PC-3 (cell line): ENCODE measurements at places on chromosomes 11 and 22. TPM values are rescaled to one million over a fixed set of nuclear protein-coding genes. Genes with fewer than 3 reads are reported as not detected.
A peak's percentile ranks its signal among the peaks of the same experiment; 100 is the strongest.

DNA sequence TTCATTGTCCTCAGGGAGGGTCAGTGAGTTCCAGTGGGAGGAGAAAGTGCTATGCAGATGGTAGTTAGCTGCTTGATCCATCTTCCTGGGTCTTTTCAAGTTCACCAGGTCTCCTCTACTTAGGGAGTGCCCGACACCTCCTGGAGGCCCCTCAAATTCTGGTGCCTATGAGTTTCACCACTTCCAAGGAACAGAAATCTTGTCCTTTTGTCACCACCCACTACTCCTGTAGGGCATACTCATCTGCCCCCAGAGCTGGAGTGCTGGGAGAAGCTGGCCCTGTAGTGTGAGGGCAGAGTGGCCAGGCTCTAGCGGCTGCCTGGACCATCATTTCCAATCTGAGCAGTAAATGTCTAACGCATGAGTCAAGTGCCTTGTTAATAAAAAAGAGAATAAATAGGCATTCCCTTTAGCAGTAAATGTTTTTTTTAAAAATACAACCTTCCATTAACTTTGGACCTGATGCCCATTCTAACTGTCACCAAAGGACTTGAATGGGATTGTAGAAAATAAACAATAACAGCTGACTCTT lies 12.5 kb downstream of the IRAG1 start:
- DNase-seq, result no peak
- no peak overlapping the region for H3K27ac ChIP-seq
- H3K36me3 ChIP-seq, result no peaks in the 10 kb centered on the region
- no peaks in the 10 kb centered on the region for H3K4me1 ChIP-seq
- no peaks in the 10 kb centered on the region for H3K27me3 ChIP-seq
- H3K4me3 ChIP-seq, result no peak overlapping the region

RIC3 gene
- total RNA-seq, result not detected in 2 replicates

GRCh38 chr11:94774345-94774744 lies 6.2 kb downstream of the AMOTL1 start:
- DNase-seq, result peak; percentile 54
- no peak overlapping the region for H3K4me3 ChIP-seq
- no peaks in the 10 kb centered on the region for H3K36me3 ChIP-seq
- peaks cover 62% of the 10 kb centered on the region for H3K4me1 ChIP-seq
- no peaks in the 10 kb centered on the region for H3K27me3 ChIP-seq

HTR3B gene
- not detected in 2 replicates for total RNA-seq

SEZ6L gene
- total RNA-seq, result not detected in 2 replicates

FERMT3 gene
- 2.1 and 2.4 TPM in 2 replicates for total RNA-seq
